Sigmoid colon (tissue), 7 donors: ENCODE measurements at places on chromosomes 2 and 18. TPM values are rescaled to one million over a fixed set of nuclear protein-coding genes. Genes with fewer than 3 reads are reported as not detected.
A peak's percentile ranks its signal among the peaks of the same experiment; 100 is the strongest.

DNA sequence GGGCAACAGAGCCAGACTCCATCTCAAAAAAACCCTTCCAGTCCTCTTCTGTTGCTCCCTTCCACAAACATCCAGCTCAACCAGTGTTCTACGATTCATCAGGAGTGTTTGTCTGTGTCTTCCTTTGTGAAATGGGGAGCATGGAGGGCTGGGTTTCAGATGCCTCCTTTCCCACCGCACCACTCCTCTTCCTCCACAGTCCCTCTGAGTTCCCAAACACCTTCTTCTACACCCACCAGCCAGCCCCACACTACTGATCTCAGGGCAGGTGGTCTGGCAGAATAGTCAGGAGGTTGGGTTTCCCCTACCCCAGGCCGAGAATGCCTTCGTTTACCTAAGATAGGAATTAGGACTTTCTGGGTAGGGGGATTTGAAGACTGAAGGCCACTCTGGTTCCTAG lies 36.9 kb downstream of the NGEF start:
- no peak for DNase-seq

CHRNG gene
- not detected for polyA plus RNA-seq

- no peak for DNase-seq
Observed at GRCh38 chr2:43848214-43848613, 9.4 kb downstream of the ABCG8 start.

DNA sequence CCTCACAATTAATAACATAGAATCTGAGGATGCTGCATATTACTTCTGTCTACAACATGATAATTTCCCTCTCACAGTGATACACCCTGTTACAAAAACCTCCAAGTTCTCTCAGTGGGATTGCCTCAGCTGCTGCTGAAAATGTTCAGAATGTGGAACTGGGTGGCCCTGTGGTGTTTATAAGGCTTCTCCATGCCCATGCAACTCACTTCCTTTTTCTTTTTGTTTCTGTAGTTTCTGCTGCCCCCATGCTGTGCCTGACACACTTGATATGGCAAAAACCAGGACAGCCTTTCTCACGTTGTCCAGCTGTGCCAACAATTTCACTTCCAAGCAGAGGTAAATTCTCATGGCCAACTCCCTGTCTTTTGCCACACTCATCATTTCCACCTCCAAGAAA lies 206.2 kb downstream of the RPIA start:
- DNase-seq, result no peak

DNA sequence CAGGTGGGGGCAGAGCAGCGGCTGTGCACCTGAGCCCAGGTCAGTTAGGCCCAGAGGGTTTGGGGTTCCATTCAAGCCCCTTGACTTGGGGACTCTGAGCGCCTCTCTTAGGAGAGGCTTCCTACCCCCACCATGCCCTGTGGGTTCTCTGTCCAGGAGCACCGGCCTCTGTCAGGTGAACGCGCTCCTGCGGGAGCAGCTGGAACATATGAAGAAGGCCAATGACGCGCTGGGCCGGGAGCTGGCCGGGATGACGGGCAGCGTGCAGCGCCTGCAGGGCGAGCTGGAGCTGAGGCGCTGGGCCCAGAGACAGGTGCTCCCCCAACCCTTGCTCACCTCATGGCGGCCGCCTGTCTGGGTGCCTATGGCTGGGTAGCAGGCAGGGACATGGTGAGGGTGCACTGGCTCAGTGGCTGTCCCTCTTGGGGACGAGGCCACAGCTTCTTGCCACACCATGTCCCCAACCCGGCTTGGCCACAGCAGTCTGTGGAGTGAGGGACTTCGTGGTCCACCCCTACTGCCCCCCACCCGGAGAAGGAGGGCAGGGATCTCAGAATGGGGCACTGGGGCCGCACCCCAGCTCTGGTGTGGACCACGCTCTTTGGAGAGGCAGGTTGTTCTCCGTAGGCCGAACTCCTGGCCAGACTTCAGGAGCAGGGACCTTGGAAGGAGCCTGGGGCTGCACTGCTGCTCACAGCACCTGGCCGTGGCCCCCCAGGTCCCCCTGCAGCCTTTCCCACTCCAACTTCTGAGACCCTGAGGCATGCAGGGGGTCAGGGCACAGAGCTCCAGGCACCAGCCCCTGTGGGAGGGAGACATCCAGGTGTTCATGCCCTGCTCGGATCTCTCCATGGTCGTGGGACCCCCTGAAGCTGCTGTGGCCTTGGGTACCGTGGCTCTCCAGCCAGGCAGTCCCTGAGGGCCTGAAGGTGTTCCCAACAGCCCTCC lies 19.7 kb downstream of the CROCC2 start:
- DNase-seq, result peak; percentile 61

GRCh38 chr18:25454270-25454659 lies 102.3 kb upstream of the ZNF521 start:
- no peak for DNase-seq

DNA sequence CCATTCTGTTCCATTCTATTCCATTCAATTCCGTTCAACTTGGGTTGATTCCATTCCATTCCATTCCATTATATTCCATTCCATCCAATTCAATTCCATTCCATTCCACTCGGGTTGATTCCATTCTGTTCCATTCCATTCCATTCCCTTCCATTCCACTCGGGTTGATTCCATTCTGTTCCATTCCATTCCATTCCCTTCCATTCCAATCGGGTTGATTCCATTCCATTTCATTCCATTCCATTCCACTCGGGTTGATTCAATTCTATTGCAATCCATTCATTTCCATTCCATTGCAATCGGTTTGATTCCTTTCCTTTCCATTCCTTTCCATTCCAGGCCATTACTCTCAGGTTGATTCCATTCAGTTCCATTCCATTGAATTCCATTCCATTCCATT lies 1138.4 kb downstream of the RPIA start:
- no peak for DNase-seq

GRCh38 chr2:46999857-47000678 lies 84.5 kb upstream of the MCFD2 start:
- no peak for DNase-seq

CABYR gene
- not detected for polyA plus RNA-seq

DNA sequence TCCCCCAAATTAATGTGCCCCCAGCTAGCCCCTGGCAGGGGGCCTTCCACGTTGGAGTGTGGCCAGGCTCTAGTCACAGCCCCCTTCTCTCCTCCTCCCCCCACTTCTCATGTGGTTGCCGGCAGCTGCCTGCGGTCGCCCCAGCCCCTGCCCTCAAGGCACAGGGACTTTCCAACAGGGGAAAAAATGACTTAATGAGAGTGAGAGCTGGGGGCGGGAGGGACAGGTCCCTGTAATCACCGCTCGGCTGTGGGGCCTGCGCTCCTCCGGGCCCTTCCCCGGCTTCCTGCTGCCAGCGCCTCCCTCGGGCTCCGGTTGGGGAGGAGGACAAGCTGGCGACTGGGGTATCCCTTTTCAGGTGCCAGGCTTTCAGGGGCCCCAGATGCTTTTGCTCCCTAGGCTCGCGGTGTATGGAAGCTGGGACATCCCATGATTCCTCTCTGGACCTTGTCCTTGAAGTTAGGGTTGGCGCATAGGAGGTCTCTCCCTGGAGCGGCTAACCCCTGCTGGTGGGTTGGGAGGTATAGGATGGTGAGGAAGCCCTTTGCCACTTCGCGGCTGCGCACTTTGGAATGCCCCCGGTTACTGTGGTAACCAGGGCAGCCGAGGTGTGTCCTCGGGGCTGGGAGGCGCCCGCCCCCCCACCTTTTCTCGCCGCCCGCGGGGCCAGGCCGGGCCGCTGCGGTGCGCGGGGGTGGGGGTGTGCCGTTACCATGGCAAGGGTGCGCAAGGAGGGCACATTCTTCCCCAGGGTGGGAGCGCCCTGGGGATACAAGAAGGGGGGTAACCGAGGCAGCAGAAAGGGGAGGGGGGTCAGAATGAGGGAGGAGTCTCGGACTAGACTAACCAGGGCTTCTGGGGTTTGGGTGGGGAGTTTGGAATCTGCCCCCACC lies 16.1 kb downstream of the WNT10A start:
- DNase-seq, result no peak

PAIP2B gene
- polyA plus RNA-seq, result 2.3 TPM

HOXD12 gene
- polyA plus RNA-seq, result not detected

PARD6G gene
- polyA plus RNA-seq, result 1.2 TPM

DNA sequence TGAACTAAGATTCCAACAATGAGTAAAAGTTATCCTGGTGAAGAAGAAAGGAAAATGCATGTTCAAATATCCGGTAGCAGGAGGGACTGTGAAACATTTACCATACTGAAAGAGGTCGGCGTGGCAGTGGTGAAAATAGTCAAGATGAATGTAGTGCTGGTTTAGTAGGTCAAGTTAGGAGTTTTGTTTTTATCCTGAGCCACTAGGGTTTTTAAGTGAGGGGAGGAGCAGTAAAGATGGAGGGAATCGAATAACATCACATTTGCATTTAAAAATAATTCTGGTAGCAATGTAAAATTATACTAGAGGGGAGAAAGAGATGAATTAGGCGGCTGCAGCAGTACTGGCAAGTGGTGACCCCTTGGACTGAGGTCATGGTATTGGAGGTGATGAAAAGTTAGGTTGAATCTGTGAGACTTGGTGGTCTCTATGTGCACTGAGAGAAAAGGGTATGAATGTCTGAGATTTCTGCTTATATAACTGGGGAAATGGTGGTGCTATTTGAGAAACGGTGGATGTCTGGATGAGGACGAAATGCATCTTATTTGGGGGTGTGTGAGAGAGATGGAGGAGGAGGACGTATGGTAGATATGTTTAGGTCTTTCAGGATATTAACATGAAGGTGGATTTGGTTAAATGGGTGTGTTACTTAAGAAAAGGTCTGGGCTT lies 5.9 kb downstream of the VAPA start:
- DNase-seq, result no peak

GRCh38 chr2:63840081-63840784 lies 1.5 kb upstream of the UGP2 start:
- DNase-seq, result no peak

DNA sequence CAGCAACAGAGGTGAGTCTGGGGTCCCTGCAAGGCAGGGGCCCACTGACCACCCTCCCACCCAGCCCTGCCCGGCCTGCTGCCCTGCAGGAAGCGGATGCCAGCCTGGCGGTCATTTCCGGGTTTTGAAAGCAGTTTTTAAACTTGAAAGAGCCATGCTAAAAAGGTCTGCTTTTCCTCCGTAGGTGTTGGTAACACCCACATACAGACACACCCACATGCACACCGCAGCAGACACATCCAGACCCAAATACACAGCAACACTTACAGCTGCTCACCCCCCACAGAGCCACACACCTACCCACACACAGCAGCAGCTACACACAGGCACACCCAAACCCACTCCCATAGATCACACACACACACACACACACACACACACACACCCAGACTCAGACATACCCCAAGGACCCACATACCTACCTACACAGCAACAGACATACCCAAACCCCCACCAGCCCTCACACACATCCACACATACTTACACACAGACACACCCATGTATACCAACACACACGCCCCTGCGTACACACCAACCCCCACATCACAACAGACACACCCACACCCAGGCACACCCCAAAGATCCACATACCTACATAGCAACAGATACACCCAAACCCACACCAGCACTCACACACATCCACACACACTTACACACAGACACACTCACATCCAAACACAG lies 7.6 kb downstream of the ZFP36L2 start:
- peak; percentile 78 for DNase-seq

DNA sequence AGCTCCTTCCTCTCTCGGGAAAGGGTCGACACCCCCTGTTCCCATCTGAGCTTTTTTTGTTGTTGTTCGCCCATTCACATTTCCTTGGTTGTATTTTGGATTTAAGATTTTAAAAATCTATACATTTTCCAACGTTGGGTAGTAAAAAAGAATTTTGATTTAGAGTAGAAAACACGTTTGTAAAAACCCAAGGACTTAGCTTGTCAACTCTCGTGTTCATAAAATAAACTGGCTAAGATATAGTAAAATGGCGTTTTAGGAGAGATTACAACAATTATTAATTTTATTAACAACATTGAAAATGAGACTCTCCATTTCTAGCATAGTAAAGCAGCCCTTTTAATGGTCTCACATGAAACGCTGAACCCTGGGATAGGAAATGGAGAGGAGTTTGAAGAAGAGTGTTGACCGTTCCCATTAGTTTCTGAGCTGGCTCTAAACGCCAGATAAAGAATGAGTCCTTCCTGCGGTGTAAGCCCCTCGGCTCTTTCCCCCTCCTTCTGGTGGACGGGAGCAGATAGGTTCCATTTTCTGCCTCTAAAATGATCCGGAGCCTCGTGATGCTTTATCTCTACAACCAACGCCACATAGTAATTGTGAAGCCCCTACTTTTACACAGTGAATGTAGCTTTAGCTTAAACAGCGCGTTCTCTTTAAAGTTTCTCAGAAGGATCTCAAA lies 24.0 kb upstream of the ZNF516 start:
- DNase-seq, result no peak

GRCh38 chr2:191155608-191156071 lies 4.8 kb upstream of the STAT4 start:
- DNase-seq, result no peak

GRCh38 chr2:223647258-223647952 lies 45.2 kb upstream of the SCG2 start:
- DNase-seq, result no peak

PGAP1 gene
- polyA plus RNA-seq, result 2.3 TPM

- DNase-seq, result no peak
Observed at GRCh38 chr2:62556086-62556485, 50.1 kb upstream of the TMEM17 start.

TMEM178A gene
- 0.60 TPM for polyA plus RNA-seq

GRCh38 chr18:63216516-63217311 lies 102.9 kb downstream of the BCL2 start:
- DNase-seq, result no peak

UGT1A8 gene
- polyA plus RNA-seq, result 1.8 TPM

GRCh38 chr2:233830111-233830802 lies 24.1 kb downstream of the HJURP start:
- peak; percentile 47 for DNase-seq
